ENCODE measurements at places on chromosomes 7 and 10.

DNA sequence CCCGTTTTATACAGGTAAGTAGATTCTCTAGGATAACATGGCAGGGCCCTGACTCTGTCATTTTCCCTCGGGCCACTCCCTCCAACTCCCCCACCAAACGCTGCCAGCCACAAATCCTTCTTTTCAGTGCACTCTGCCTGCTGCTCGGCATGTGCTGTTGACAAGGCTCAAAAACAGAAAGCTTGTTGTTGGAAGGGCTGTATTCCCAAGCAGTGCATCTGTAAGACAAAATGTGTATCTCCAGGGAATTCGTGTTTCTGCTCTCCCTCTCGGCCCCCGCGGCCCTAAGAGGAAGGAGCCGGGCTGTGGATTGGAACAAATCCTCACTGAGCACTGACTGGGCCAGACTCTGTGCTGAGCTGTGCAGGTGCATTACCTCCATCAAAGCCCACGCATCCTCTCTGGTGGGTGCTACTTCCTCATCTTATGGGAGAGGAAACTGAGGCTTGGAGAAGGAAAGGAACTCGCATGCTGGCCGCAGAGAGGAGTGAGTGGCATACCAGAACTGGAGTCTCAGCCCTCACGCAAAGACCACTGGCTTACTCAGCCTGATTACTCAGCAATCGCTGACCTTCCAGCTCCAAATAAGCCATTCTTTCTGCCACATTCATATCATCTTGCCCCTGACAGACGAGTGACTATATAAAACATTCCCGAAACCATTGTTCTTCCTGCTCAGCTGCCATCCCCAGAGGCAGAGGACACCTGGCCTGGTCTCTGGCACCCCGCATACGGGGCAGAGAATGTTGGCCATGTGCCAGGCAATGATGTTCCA lies 33.5 kb upstream of the ENO4 start:
- no peak for DNase-seq

DNA sequence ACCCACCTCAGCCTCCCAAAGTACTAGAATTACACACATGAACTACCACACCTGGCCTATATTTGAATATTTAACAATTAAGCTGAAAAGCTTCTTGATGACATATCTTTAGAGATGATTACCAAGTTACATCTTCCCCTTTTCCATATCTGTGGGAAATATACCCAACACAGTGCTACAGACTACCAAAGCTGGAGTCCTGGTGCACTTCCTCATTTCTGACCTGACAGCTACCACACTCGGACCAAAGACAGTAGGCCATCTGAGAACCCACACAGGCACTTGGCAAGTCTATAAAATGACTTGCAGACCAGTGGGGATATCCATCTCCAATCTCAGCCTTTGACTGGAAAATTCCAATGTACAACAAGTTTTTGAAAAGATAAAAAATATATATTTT lies 270.4 kb upstream of the KLF14 start:
- no peak for DNase-seq

GRCh38 chr10:96690755-96691730 lies 29.3 kb downstream of the PIK3AP1 start:
- DNase-seq: no peak

GRCh38 chr7:140677496-140677895 lies 4.8 kb downstream of the ADCK2 start:
- DNase-seq: no peak

DNA sequence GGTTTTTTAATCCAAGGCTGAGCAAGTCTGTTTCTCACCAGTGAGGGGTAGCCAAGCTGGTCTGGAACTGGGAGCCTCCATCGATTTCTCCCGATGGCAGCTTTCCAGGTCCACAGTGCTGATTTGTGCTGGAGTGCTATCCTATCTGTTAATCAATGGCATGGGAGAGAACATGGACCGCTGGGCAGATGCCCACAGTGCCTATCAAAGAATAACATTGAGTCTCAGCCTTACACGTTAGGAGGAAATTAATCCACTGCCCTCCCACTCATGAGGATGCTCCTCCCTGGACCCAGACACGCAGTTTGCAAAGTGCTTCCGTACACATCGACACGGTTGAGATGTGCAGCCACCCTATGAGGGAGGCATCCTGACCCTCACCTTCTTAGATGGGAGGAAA lies 36.0 kb upstream of the CUX1 start:
- no peak for DNase-seq

DNA sequence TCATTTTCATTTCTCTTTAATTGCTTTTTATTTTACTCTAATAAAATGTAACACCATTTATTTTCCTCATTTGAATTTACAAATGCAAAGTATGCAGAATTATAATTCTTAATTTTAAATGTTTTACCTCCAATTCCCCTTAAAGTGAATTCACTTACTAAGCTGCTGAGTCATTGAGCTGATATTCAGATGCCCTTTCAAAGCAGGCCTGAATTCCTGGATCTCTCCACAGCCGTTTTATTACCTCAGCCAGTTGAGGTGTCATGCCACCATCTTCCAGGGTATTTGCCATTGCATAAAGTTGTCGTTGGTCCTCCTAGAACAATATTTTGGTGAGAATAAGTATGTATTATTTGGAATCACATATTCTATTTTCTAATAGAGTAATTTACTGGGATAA lies 33.2 kb downstream of the GNAT3 start:
- DNase-seq: no peak

Measured in activated CD8-positive, alpha-beta memory T cell treated with anti-CD3 and anti-CD28 coated beads, Interleukin-2, amount 50 U/mL, for 48 hours (primary cell).